Fibroblast of skin of right biceps (primary cell): ENCODE measurements at places on chromosomes 4 and X.

GRCh38 chr4:65893271-65893670 lies 223.0 kb upstream of the EPHA5 start:
- DNase-seq, result no peak

DNA sequence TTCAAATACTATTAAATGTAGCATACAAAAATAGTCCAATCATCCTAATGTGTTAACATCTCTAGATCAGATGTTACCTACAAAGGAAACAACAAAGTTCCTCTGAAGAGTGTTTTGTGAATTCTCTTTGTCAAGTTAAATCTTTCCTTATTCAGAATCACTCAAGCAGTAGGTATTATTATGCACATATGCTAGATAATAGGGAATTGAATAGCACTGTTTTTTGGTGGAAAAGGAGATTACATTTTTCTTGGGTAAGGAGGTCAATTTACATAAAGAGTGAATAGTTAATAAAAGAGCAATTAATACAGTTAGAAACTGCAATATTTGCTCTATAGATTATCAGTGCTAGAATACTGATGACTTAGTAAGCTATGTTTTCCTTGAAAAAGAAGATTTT lies 130.7 kb downstream of the BTC start:
- no peak for DNase-seq

DNA sequence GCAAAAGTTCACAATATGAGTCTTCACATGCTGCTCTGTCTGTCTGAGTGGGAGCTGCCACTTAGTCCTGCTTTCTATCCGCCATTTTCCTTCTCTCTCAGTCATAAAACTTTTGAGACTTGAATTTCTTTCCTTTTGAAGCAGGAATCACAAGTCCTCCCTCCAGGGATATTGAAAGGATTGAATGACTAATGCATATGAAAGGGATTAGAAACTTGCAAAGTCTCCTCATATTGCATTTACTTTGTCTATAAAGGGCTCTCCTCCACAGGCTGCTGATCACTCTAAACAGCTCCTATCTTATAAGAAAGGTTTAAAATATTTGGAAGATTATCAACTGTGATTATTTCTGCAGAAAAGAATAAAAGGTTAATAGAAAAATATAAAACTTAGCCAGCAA lies 879.1 kb downstream of the ARAP2 start:
- DNase-seq, result no peak

- DNase-seq, result no peak
Measured at GRCh38 chr4:8325291-8325973, 55.9 kb downstream of the HTRA3 start.

DNA sequence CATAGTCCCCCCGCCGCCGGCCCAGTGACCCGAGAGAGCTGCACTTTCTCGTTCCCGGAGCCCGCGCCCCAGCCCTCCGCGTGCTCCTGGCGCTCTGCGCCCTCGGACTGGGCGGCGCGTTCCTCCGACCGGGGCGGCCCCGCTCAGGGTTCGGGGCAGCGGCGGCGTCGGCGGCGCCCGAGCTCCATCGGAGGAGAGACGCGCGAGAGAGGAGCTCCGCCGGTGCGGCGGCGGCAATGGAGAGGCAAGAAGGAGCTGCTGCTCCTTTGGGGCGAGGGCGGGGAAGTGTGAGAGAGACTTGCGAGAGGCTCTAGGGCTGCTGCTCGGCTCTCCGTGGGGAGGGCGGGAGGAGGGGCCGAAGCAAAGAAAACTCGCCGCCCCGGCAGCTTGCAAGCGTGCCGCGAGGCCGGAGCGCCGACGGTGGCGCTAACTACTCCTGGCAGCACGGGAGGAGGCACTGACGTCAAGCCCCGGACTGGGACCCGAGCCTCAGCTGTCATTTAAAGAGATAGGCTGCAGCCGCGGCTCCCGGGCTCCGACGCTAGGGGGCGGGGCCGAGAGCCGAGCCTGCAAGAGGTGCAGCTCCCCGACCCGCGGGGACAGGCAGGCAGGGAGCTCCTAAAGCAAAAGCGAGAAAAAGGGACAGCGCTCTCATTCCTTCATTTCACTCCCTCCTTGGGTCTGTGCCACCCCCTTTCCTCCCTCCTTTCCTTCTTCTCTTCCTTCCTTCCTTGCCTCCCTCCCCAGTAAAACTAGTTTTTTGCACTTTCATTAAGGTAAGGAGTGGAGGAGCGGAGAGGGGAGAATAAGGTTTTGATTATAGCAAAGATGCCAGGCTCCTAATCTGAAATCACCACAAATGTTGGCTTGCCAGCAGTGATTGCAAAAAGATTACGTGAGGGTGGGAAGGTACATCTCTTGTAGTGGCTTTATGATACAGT lies at the start of gene KCTD8:
Gene KCTD8 (minus strand): TSS at position 289 of the 941 bp plus-strand sequence.
- DNase-seq, result peak; percentile 66

DNA sequence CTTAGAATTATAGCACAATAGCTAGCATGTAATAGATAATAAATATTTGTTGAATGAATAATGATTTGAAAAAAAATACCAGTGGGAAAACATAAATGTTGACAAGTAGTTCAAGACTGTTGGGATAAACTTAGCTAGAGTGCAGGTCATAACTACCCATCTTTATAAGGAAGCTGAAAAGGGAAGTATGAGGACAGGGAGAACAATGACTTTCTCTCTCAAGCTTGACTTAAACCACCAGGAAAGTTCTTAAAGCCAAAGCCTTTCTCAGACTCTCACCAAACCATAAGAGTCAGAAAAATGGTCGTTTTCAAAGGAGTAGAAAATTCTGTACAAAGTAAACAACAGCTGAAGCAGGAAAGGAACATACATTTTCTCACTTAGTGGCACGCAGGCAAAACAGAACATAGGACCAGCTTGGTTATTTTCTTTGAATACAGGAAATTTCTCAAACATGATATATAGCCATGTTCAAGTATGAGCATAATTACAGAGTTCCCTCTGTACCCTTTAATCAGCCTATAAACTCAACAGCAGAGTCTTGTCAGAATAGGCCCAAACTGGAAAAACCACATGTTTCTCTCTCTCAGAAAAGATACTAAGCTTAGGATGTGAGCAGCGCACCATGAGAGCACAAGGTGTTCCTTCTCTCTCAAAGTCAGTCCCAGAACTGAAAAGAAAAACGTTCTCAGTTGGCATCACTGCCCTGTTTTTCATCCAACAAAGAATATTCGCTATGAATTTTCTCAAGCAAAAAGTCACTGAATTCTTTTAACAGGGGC lies 28.7 kb downstream of the MAPK10 start:
- DNase-seq, result no peak

DNA sequence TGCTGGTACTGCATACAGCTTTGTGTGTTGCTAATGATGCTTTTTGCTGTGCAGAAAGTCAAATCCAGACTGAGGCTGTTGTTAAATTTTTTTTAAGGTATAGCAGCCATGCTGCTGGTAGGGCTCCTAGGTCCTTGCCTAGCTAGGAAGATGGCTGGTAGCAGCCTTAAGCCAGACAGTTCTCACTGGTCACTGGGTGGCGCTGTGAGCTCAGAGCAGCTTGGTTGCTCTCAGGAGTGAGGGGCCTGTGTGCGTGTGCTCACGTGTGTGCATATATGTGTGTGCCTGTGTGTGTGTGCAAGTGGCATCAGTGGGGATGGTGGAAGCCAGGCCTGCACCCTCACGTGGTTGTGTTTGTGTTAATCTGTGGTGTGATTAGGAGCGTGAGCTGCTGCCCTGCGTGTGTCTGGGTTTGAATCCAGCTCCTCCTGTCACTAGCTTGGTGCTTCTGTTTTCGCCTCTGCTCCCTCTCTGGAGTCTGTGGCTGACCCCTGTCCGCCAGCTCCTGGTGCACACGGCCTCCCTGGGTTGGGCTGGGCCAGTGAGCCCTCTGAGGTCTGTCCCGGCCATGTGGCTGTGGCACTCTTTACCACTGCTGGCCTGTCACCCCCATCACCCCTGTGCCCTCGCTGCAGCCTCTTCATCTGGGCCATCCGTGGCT lies 46.1 kb downstream of the SORCS2 start:
- DNase-seq, result no peak
